EH (cell line): ENCODE measurements at places on chromosomes 5 and 9.
A peak's percentile ranks its signal among the peaks of the same experiment; 100 is the strongest.

DNA sequence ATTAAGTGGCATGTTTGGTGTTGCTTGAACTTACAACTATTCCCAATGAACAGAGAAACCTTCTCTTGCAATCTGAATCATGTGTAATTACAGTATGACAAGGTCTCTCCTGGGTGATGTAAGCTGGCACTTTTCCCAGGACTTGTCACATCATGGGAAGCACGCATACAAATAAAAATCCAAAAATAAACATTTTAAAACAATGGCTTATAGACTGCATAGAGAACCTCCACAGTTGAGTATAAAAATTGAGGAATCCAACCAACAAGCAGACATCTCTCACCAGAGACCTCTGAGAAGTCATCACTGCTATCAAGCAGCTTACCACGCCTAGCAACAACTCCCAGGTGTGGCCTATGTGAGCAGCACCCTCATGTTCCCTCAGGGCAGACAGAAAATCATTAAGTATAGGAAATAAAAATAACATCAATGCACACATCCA is 3.9 kb downstream of the MLLT3 start:
- peak; percentile 77 for DNase-seq

DNA sequence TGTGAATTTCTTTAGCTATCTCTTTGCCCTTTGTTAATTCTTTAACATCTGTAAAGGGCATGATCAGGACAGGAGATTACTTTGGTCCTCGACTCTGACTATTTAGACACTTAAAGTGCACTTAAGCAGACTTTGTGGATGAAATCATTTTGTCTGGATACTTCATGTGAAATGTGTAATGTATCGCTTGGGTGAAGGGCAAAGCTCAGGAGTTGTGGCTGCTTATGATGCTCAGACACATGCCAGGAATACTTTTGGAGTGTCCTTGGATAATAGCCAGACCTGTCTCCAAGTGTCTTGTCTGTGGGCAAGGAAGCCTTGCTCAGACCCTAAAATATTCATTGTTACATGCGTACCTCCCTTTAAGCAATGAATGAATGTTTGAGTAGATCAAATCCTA is 87.8 kb downstream of the RAI14 start:
- DNase-seq: peak; percentile 99

DNA sequence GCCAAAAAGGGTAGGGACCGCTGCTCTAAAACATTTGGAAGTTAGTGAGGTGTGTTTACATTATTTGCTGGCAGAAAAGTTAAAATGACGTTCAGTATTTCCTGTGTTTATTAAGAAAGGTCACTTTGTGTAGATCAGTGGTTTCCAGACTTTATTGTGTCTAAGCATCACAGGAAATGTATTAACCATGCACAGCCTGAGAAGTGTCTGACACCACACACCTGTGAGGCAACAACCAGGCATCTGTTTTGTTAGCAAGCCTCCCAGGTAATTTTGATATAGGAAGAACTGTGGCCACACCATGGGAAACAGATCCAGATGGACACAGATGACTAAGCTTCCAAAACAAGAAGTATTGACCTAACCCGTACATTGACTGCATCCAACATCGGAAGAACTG is 12.0 kb downstream of the TTC1 start:
- DNase-seq: no peak

DNA sequence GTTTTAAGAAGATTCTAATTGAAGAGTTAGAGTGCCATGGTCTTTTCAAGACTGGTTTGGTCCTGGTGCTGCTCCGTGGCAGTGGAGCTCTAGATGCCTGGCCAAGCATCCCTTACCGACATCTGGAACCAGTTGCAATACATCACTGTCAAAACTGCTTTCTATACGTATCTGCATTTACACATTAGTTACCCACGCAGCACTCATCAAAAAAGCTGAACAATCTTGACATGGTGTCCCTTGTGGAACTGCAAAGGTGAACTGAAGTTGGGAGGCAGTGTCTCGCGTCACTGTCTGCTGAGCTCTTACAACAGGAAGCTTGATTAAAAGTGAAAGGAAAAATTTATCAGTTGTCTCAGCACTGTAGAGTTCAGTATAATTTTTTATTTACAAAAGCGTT is 82.6 kb downstream of the PBX3 start:
- no peak for DNase-seq

DNA sequence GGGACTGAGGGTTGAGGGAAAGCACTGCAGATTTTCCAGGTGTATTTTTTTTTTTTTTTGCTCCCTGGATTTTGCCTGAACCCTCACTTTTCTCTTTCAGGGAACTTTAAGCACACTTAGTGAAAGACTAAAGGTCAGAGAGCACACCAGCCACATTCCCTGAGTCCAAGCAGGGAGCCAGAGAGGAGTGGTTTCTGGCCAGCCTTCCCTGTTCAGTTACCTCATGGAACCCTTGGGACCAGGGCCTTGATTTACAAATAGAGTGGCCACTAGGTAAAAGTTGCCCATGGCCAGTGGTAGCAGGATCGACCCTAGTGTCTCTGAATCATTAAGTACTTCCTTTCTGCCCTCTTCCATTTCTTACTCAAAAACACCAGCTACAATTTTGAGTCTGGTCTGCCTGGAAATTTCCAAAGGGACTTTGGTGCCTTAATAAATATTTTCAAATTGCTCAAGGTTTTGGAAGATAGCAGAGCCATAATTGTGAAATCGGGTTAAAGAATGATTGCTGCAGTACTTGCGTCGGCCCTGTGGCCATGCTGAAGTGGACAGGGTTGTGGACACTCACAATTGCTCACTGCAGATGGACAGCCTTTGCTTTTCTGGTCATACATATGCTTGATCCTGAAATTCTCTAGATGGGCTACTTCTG is 14.5 kb downstream of the PALM2AKAP2 start:
- DNase-seq: peak; percentile 28

GRCh38 chr9:134293611-134294152 is 32.6 kb upstream of the RXRA start:
- DNase-seq: peak; percentile 32

DNA sequence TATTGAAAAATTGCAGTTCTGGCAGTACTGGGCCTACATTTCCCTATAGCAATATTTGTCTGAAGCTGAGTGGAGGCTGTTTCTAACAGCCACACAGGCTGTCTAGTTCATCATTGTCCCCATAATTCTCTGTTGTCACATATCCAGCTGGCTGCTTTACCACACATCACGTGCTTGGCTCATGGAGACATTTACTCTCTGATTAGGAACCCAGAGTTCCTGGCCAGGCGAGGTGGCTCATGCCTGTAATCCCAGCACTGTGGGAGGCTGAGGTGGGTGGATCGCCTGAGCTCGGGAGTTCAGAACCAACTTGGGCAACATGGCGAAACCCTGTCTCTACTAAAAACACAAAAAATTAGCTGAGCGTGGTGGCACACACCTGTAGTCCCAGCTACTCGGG is 81.4 kb downstream of the PGM5 start:
- no peak for DNase-seq

GRCh38 chr5:68433526-68433922 is 218.0 kb downstream of the PIK3R1 start:
- no peak for DNase-seq

DNA sequence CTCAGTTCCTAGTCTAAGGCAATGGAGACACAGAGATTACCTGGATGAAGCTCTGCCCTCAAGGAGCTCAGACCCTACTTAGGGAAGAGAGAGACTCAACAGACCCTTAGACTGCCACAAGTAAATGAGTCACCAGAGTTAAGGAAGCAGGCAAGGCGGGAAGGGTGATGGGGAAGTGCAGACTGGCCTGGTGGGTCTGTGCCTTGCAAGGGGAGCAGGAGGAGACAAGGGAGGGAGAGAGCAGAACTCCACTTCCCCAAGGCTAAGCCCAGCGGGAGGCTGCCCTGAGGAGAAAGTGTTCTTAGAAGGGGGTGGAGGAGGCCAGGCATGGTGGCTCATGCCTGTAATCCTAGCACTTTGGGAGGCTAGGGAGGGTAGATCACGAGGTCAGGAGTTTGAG is 83.7 kb downstream of the HRH2 start:
- DNase-seq: no peak

DNA sequence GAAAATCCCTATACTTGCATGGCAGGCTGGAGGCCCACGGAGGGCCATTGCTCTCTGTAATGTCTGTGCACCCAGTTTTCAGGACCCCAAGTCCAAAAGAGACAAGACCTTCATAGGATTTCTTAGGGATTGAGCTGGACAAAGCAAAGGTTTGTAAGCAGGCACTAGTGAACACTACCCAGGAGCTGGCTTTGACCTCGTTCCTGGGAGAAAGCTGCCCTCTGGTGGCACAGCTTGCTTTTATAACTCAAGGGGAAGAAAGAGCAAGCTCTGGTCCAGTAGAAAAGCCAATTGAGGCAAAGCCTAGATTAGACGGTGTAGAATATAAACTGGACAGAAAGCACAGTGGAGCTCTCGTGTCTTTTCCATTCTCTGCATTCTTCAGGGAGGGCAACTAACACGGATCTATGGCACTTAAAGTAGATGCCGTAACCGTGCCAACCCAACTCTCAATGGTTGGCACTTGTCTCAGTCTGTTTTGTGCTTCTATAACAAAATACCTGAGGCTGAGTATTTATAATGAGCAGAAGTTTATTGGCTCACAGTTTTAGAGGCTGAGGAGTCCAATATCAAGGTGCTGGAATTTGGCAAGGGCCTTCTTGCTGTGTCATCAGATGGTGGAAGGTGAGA is 7.9 kb downstream of the GABRP start:
- peak; percentile 61 for DNase-seq
